ENCODE measurements at places on chromosomes 5 and 9. TPM values are rescaled to one million over a fixed set of nuclear protein-coding genes. Genes with fewer than 3 reads are reported as not detected.

Gene LEAP2
- 0.47 TPM for total RNA-seq

DNA sequence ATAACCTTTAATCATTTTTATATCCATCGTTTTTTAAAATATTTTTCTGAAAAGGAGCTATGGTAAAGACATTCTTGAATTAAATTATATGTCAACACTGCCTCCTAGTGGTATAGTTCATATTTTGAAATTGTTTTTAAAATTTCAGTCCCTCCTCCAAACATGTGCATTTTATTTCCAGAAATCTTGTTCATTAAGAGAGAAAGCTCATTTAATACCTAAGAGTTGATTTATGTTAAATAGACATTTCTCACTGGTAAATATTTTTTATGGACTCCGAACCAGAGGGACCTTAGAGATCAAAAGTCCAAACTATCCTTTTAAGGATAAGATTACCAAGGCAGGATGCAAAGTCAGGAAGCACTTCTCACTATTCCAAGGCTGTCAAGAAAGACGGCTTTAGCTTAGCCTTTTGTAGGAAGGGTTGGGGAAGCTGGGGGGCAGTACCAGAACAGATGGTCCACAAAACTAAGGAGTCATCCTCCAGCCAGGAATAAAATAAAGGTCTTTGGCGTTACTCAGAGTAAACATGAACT lies 21.6 kb downstream of the BHMT start:
- H3K4me1 ChIP-seq: peaks cover 17% of the 10 kb centered on the region
- H3K27me3 ChIP-seq: peaks cover 12% of the 10 kb centered on the region
- no peak for DNase-seq

GRCh38 chr9:86652736-86653135 lies 294.6 kb downstream of the GAS1 start:
- peaks cover 11% of the 10 kb centered on the region for H3K27me3 ChIP-seq
- H3K27ac ChIP-seq: no peak overlapping the region
- H3K4me1 ChIP-seq: no peaks in the 10 kb centered on the region

- H3K36me3 ChIP-seq: no peaks in the 10 kb centered on the region
- H3K4me1 ChIP-seq: peaks cover 2% of the 10 kb centered on the region
- no peak overlapping the region for H3K27ac ChIP-seq
- H3K27me3 ChIP-seq: peaks cover 7% of the 10 kb centered on the region
- no peak overlapping the region for H3K4me3 ChIP-seq
Measured at GRCh38 chr5:64229163-64229774, 63.6 kb downstream of the RNF180 start.

- H3K27me3 ChIP-seq: no peaks in the 10 kb centered on the region
- H3K4me3 ChIP-seq: no peak overlapping the region
- H3K36me3 ChIP-seq: peaks cover under 1% of the 10 kb centered on the region
Measured at GRCh38 chr5:10602031-10602806, 38.3 kb downstream of the ANKRD33B start.

GRCh38 chr5:39302472-39302871 lies 61.8 kb downstream of the C9 start:
- peaks cover 5% of the 10 kb centered on the region for H3K36me3 ChIP-seq
- H3K4me3 ChIP-seq: no peak overlapping the region
- no peak for DNase-seq

- peaks cover 7% of the 10 kb centered on the region for H3K36me3 ChIP-seq
- H3K27ac ChIP-seq: no peak overlapping the region
- no peak overlapping the region for H3K4me3 ChIP-seq
- H3K27me3 ChIP-seq: no peaks in the 10 kb centered on the region
- H3K4me1 ChIP-seq: peaks cover 5% of the 10 kb centered on the region
Measured at GRCh38 chr5:62568143-62568542, 10.5 kb upstream of the LRRC70 start.

DNA sequence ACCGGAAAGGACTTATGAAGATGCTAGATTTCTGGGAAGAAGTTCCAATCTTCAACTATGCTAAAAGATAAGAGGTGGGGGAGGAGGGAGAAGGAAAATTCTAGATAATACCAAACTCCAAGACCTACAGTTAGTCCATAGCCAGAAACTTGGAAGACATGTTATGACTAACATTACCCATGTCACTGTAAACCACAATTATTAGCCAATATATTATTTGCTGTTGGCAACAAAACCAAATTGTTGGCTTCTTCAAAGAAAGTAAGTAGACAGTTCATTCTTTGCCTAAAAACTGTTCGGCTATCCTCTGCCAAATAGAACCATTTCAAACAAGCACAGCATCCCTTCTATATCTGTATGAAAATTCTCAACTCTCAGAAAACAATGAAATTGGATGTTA lies 25.1 kb downstream of the PRLR start:
- no peak for DNase-seq
- peaks cover 2% of the 10 kb centered on the region for H3K4me1 ChIP-seq
- H3K27me3 ChIP-seq: peaks cover 24% of the 10 kb centered on the region

Measured in T-helper 17 cell (primary cell).